Kidney capillary endothelial cell (primary cell): ENCODE measurements at places on chromosomes 2 and 18.

- no peak for DNase-seq
These were observed 65.5 kb downstream of the FBXO15 start for GRCh38 chr18:74081966-74082741.

GRCh38 chr2:100408104-100408503, 9.4 kb downstream of the CHST10 start:
- no peak for DNase-seq

DNA sequence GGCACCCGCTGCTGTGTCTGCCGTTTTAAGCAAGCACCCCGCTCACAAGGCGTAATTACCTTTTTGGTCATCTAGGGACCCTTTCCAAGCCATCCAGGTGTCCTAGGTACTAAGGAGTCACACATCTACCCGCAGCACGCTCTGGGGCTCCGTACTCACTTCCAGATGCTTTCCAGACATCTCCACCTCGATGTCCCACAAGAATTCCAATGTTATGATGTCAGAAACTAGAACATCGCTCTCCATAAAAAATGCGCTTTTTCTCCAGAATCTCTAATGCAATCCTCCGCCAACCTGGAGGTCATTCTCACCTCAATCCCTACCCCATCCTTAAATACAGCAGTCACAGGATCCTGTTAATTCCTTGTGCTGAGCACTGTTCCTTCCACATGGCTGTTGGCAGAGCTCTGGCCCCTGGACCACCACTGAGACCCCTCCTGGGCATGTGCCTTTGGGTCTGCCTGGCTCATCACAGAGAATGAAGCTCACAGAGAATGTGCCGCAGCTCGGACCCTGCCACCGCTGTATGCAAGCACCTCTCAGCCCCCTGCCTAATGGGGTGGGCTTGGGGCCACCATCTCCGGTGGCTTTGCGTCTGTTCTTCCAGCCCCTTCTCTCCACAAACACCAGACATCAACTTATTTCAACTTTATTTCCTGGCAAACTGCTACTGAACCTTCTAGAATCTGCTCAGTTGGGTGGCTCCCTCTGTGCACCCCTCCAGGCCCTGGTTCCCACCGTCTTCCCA, 4.6 kb upstream of the PXDN start:
- no peak for DNase-seq

GRCh38 chr18:25181581-25181980, 170.4 kb downstream of the ZNF521 start:
- DNase-seq = no peak

GRCh38 chr2:123644053-123644452, 381.0 kb upstream of the CNTNAP5 start:
- DNase-seq = no peak

- no peak for DNase-seq
These were observed 175.2 kb upstream of the SLC14A2 start for GRCh38 chr18:45439851-45440645.

- DNase-seq = peak; percentile 56
These were observed 148.7 kb downstream of the CALCRL start for GRCh38 chr2:187299122-187299906.
